ENCODE measurements at places on chromosomes 1 and 21. TPM values are rescaled to one million over a fixed set of nuclear protein-coding genes. Genes with fewer than 3 reads are reported as not detected.

DNA sequence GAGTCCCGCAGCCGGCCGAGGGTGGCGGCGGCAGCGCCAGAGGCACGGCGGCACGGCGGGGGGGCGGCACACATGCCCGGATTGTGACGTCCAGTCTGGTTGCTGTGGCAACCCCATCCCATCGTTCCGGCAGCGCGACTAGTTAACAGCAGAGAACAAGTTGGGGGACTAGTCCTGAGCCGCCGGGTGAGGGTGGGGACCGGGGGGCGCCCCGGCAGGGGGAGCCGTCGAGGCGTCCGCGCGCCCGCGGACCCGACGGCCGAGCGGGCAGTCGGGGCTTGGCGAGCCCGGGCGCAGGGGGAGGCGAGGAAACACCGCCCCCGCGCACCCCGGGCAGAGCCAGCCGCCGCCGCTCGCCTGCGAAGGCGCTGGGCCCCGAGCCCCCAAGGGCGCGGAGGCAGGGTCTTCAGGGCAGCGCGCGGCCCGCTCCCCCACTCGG, at the start of gene CHD5:
Gene CHD5 (minus strand): TSS at position 54 of the 439 bp plus-strand sequence. CDS start 298 bp downstream, outside the sequence.
- no peak for DNase-seq
- H3K36me3 ChIP-seq, result peaks cover 12% of the 10 kb centered on the region
- H3K4me3 ChIP-seq, result no peak within 1 kb of the TSS
- no peak within 1 kb of the TSS for H3K27ac ChIP-seq

DNA sequence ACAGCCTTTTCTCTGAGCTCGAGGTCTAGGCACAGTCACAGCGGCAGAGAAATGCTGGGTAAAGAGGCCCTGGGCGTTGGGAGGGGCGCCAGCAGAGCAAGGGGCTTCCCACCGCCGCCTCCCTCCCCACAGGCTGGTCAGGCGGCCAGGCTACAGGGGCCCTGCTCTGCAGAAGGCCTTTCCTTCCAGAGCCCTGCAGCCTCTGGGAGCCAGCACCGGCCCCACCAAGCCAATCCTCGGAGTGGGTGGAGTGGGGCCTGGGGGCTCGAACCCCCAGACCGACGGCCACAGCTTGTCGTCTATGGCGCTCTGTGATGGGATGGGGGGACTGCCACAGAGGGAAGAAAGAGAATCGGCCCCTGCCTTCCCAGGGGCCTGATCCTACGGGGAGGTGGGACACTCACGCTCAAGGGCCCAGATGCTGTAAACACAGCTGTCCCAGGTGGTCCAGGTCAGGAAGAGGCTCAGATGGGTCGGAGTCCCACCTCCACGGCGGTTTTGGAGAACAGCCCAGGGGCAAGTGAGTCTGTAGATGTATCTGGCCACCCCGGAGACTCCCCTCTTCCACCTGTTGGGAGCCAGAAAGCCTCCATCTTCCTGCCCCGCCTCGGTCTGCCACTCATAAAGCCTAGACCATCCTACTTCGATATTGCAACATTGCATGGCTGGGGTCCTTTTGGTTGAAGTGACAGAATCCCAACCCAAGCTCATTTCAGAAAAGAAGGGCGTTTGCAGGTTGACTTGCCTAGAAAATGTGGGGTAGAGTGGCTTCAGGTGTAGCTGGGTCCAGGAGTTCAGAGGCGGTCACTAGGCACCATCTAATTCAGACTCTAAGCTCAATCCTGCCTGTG, 95.6 kb downstream of the SIK1 start:
- no peaks in the 10 kb centered on the region for H3K36me3 ChIP-seq
- no peak overlapping the region for H3K4me3 ChIP-seq
- H3K4me1 ChIP-seq, result no peaks in the 10 kb centered on the region
- peaks cover 5% of the 10 kb centered on the region for H3K27me3 ChIP-seq
- no peak overlapping the region for H3K27ac ChIP-seq

- DNase-seq, result no peak
- H3K4me3 ChIP-seq, result no peak overlapping the region
- H3K36me3 ChIP-seq, result no peaks in the 10 kb centered on the region
- H3K4me1 ChIP-seq, result no peaks in the 10 kb centered on the region
- no peak overlapping the region for H3K27ac ChIP-seq
Measured at GRCh38 chr1:224894915-224895314, 34.6 kb upstream of the DNAH14 start.

DNA sequence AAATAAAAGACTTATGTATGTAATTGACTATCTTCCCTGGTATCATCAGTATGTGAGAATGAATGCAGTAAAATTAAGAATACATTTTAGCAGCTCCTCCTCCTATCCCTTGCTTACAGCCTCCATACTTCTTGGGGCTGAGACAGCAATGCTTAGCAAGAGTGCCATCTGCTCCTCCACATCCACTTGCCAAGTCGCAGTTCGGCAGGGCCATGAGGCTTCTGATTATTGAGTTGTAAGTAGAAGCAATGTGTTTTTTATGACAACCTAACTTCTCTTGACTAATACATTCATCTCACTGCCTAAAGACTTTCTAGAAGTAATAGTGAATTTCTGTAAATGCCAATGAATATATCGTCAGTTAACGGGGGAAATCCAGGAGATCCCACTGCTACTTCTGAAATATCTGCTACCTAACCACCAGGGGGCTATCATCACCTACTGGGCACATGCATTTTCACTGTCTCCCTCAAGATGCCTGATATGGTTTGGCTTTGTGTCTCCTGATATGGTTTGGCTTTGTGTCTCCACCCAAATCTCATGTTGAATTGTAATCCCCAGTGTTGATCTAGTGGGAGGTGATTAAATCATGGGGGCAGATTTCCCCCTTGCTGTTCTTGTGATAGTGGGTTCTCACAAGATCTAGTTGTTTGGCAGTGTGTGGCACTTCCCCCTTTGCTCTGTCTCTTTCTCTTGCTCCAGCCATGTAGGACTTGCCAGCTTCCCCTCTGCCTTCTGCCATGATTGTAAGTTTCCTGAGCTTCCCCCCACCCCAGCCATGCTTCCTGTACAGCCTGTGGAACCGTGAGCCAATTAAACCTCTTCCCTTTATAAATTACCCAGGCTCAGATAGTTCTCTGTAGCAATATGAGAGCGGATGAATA, 59.6 kb downstream of the EXTL2 start:
- no peaks in the 10 kb centered on the region for H3K4me1 ChIP-seq
- H3K4me3 ChIP-seq, result no peak overlapping the region
- no peak overlapping the region for H3K27ac ChIP-seq
- H3K36me3 ChIP-seq, result no peaks in the 10 kb centered on the region

DNA sequence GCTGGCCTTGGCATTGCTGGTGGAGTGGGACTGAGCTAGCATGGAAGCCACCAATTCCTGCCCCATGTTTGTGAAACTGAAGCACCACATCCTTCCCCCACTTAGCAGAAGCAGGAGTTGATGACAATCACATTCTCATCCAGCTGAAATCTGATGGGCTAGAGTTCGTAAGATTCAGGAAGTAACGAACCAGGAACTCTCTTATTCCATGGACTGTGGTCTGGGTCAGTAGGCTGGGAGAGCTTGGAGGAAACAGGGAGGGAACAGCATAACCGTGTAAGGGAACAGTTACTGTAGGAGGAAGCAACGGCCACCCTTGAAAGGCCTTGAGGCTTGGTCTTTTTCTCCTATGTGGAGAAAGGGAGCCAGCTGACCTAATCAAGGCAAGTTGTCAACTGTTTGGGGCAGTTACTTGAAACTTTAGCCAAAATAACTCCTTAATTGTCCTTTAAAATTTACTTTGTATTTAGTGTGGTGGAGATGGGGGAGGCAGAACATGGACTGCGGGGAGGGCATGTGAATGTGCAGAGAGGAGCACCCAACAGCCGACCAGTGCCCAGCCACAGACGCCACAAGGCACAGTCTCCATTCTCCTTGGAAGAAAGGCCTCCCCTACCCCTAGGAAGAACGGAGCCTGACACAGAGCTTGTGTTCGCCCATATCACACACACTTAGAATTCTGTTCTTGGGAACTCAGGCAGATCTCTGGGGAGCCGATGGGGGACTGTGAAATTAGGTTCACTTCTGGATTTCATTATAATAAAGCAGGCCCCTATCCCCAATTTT, 2.0 kb upstream of the COQ8A start:
- H3K36me3 ChIP-seq, result no peaks in the 10 kb centered on the region
- DNase-seq, result no peak
- H3K4me3 ChIP-seq, result no peak overlapping the region

GRCh38 chr1:186497651-186498050, 36.7 kb upstream of the PDC start:
- H3K36me3 ChIP-seq, result no peaks in the 10 kb centered on the region
- H3K4me1 ChIP-seq, result no peaks in the 10 kb centered on the region
- no peaks in the 10 kb centered on the region for H3K27me3 ChIP-seq
- no peak overlapping the region for H3K27ac ChIP-seq
- no peak overlapping the region for H3K4me3 ChIP-seq

DNA sequence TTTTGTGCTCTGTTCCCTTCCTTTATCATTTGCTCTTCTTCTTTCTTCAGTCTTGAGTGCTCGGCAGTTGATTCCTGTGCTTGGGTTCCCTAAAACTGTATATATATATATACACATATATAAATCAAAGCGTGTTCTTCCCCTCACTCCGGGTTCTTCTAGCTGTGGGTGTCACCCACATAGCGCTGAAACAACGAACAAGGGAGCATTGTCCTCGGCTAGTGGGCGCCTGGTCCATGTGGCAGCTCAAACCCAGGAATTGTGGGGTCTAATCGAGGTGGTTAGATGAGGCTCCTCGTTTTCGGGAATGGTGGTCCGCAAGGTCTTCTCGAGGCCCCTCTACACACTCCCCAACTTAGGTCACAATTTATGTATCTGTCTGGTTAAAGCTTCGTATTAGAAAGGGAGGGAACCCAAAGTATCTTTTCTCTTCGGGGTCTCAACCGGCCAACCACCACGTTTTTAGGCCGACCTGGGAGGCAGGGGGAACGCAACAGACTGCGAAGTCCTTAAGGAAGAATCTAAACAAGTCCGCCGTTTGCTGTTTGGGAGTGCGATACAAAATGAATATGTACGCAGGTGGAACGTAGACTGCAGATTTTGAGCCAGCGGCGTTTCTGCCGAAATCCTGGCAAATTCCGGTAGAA, 504 bp upstream of the SDHC start:
- H3K4me1 ChIP-seq, result peaks cover 7% of the 10 kb centered on the region
- H3K4me3 ChIP-seq, result peak overlapping the region; percentile 87
- H3K27me3 ChIP-seq, result no peaks in the 10 kb centered on the region
- H3K27ac ChIP-seq, result peak overlapping the region; percentile 92
- DNase-seq, result no peak

DNA sequence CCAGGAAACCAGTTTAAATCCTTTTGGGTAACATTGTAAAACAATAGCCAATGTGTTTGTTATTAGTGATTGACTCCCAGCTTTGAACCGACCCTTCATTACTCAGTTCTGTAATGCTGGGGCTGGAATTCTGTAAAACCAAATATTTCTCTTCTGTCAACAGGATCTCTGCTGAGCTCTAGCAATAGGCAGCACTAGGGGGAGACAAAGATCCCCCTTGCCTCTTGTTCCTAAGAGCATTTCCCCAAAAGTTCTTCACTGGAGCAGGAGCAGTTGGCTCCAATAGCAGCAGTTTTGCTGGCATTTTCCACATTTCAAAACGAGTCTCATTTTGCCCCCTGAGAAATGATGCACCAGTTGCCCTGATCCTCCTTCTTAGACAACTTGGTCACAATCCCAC, 1671.1 kb downstream of the MRPL39 start:
- H3K27me3 ChIP-seq, result no peaks in the 10 kb centered on the region
- no peaks in the 10 kb centered on the region for H3K4me1 ChIP-seq

DNA sequence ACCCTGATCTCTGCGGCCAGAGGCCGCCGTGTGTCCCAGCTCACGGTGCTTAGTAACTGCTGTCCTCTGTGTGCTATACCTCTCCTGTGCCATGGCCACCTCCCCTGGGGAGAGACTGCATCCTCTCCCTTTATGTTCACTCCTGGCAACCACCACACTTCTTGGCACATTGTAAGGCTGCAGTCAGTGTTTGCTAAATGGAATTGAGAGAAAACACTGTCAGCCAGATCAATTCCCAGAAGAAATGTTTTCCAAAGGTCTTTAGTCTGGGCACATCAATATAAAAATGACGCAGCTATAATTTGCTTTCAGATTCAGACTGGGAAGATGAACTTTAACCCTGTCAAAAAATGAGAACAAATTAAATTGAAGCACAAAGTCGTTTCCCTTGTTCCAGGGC, 96.8 kb downstream of the BEND5 start:
- no peaks in the 10 kb centered on the region for H3K27me3 ChIP-seq
- H3K36me3 ChIP-seq, result no peaks in the 10 kb centered on the region
- no peak for DNase-seq
- H3K4me3 ChIP-seq, result no peak overlapping the region

- H3K27ac ChIP-seq, result no peak overlapping the region
- H3K4me1 ChIP-seq, result no peaks in the 10 kb centered on the region
- H3K36me3 ChIP-seq, result no peaks in the 10 kb centered on the region
- DNase-seq, result no peak
Measured at GRCh38 chr1:79683420-79683819, 676.9 kb upstream of the ADGRL4 start.

- H3K4me1 ChIP-seq, result no peaks in the 10 kb centered on the region
- H3K27me3 ChIP-seq, result no peaks in the 10 kb centered on the region
- no peaks in the 10 kb centered on the region for H3K36me3 ChIP-seq
Measured at GRCh38 chr1:178323067-178323466, 173.7 kb downstream of the CLEC20A start.

GRCh38 chr1:242011894-242012660, 13.2 kb upstream of the MAP1LC3C start:
- H3K36me3 ChIP-seq, result no peaks in the 10 kb centered on the region
- no peak overlapping the region for H3K4me3 ChIP-seq
- no peak overlapping the region for H3K27ac ChIP-seq
- H3K27me3 ChIP-seq, result no peaks in the 10 kb centered on the region
- H3K4me1 ChIP-seq, result no peaks in the 10 kb centered on the region

- no peaks in the 10 kb centered on the region for H3K27me3 ChIP-seq
- H3K4me3 ChIP-seq, result no peak overlapping the region
- no peaks in the 10 kb centered on the region for H3K4me1 ChIP-seq
Measured at GRCh38 chr1:229781453-229781852, 155.4 kb downstream of the URB2 start.

DNA sequence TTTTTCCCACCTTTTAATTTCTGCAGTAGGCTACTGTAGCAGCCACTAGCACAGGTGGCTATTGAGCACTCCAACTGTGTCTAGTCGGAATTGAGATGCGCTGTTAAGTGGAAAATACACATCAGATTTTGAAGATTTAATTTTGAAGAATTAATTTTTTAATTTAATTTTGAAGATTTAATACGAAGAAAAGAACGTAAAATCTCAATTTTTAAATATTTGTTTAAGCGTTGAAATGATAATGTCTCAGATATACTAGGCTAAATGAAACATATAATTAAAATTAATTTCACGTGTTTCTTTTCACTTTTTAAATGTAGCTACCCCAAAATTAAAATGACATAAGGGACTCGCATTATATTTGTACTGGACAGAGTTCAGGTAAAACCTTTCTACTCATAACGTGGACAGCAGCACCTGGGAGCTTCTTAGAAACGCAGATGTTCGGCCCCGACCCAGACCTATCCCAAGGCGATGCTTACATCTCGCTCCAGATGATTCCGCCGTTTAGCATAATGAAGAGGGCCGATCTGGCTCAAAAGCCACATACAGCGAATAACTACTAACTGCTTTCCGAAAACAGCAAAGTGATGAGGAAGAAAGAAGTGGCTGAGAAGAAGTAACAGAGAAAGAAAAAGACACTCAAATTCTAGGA, 717 bp downstream of the CRYZL1 start:
- peak overlapping the region; percentile 96 for H3K27ac ChIP-seq
- peak overlapping the region; percentile 99 for H3K4me3 ChIP-seq
- H3K27me3 ChIP-seq, result no peaks in the 10 kb centered on the region

SRGAP2C gene
- 55.1 TPM for total RNA-seq

TMIGD3 gene
- total RNA-seq, result 3.7 TPM

MAN1C1 gene
- 14.6 TPM for total RNA-seq

WNT3A gene
- not detected for total RNA-seq

PBXIP1 gene
- total RNA-seq, result 102 TPM

LRRC71 gene
- total RNA-seq, result 0.78 TPM

AGMAT gene
- not detected for total RNA-seq

PIGM gene
- 3.0 TPM for total RNA-seq

SLC22A15 gene
- total RNA-seq, result 2.4 TPM

HAO2 gene
- total RNA-seq, result not detected

CFHR2 gene
- not detected for total RNA-seq

IQGAP3 gene
- total RNA-seq, result 0.21 TPM
